ENCODE measurements at places on chromosomes 1 and 21.
A peak's percentile ranks its signal among the peaks of the same experiment; 100 is the strongest.

- no peak for DNase-seq
Measured at GRCh38 chr1:110475362-110476027, 24.5 kb downstream of the PROK1 start.

GRCh38 chr21:27769763-27770162, 802.9 kb upstream of the ADAMTS5 start:
- DNase-seq = peak; percentile 34

- no peak for DNase-seq
Measured at GRCh38 chr1:106584676-106585075, 471.8 kb upstream of the PRMT6 start.

DNA sequence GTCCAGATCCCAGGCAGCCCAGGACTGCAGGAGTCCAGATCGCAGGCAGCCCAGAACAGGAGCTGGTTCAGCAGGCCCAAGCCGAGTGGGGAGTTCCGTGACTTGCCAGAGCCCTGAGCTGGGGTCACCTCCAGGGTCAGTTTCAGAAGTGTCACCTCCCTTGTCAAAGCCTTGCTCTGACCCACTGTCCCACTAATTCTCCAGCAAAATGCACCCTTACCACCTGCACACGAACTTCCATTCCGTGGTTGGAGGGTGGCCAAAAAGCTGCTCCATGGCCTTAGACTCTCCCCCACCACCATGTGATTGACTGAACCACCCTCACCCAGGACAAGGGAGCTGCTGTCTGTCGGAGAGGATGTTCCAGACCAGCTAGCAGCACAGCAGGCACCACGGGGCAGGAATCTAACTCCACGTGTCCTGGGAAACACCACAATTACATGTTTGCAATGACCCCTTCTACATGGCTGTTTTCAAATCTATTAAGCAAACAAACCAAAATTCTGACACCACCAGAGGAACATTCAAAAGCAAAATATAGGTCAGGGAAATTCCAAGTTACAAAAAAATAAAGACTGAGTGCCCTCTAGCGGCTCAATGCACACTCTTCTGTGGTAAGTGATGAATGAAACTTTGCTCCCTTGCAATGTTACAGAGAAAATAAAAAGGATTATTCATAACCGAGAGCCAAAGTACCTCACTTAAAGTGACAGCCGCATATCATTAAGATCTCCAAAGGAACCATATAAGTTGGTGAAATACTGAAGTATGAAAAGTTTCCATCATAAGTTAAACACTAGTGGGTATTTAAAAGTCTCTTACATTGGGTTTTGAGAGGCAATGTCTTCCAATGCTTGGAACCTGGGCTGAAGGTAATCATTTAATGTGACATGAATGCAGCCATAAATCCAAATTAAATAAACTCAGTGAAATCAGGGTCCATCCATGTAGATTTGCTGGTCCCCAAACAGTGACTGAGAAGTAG, 76.3 kb downstream of the NPHP4 start:
- DNase-seq = peak; percentile 51

- no peak for DNase-seq
Measured at GRCh38 chr1:150295476-150295875, 1.8 kb downstream of the MRPS21 start.

DNA sequence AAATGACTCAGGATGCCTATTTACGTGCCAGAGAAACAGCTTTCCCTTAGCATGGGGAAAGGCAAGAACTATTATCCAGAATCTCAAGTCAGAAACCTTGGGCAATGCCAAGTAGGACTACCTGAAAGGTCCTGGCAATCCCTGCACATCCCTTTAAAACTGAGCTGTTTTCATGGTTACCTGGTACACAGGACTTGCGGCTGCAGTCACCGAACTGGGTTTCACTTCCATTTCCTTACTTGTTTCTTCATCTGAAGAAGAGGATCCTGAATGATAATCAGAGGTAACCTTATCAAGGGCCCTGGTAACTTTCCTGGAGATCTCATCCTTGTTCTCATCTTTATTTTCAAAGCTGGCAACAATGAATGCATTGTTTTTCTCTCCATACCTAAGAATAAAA, 14.3 kb downstream of the BTG3 start:
- no peak for DNase-seq

DNA sequence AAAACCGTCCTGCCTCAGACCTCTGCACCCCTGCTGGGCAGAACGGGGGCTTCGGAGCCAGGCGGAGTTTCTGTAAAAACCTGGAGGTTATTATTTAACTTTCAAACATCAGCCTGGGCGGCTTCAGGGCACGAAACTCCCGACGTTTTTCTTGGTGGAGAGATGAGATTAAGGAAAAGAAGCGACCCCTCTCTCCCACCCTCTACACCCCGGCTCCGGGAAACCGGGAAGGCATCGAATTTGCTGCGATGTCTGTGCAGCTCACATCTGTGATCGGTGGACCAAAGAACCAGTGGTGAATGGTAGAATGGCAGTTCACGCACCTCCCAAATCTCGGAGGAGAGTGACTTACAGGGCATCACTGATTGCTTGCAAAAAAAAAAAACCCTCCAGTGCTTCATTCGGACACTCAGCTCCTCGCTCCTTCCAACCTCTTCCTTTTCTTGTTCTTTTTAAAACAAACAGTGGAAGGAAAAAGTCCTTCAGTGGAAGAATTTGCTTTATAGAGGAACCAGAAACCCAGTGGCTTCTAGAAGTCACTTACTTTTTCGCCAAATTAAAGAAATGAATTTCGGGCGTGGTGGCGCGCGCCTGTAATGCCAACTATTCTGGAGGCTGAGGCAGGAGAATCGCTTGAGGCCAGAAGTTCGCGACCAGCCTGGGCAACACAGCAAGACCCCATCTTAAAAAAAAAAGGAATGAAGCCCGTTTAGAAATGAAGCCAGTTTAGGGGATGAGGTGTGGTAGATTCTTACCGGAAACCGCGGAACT, 884 bp downstream of the PHACTR4 start:
- DNase-seq = peak; percentile 60

DNA sequence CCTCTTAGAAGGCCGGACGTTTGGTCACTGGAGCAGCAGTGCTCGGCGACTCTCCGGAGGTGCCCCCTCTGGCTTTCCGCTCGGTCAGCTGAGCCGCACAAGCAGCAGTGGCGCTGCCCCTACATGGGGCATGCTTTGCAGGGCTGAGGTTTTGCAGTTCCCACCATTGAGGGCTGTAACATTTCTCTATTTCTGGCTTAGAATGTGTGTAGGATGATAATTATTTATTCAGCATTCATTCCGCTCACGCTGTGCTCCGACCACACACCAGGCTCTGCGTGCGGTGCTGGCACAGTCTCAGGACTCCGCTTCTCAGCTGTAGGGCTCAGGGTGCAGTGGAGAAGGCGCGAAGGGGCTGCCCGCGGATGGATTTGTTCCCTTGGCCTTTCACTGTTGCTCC, 119.5 kb downstream of the PCBP3 start:
- no peak for DNase-seq

DNA sequence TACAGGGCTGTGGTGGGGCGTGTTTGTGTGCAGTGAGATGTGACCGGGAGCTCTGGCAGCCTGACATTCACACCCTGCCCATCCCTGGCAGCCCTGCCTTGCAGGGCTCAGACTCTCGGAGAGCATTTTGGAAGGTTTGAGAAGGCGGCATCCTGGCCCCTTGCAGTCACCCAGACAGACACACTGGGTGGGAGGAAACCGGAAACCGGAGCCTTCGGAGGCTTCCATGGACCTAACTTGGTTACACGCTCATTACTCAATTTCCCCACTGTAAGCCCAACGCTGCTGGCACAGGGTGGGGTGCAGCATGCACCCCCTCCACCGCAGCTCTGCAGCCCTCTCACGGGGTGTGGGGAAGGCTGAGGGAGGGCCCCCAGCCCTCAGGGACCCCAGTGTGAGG, 22.2 kb upstream of the RSPO1 start:
- DNase-seq = no peak

GRCh38 chr1:89598450-89599331, 34.2 kb upstream of the LRRC8C start:
- peak; percentile 71 for DNase-seq

DNA sequence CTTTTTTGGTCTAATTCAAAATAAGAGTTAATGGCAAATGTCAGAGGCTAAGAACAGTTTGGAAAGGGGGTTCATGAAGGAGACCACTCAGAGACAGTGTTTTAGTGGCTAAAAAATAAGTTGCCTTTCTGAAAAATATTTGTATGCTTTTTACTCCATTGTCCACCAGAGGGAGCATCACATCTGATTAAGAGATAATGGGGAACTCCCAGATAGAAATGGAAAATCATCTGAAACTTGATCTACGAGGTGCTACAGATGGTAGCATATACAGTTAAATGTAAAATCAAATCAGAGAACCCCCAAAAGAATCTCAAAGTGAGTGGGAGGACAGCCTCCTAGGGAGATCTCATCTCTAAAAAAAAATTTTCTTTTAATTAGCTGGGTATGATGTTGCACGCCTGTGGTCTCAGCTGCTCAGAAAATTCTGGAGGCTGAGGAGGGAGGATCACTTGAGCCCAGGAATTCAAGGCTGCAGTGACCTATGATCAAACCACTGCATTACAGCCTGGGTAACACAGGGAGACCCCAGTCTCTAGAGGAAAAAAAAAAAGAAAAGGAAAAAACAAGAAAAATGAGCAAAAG, 9.7 kb downstream of the SMYD3 start:
- DNase-seq = peak; percentile 79

DNA sequence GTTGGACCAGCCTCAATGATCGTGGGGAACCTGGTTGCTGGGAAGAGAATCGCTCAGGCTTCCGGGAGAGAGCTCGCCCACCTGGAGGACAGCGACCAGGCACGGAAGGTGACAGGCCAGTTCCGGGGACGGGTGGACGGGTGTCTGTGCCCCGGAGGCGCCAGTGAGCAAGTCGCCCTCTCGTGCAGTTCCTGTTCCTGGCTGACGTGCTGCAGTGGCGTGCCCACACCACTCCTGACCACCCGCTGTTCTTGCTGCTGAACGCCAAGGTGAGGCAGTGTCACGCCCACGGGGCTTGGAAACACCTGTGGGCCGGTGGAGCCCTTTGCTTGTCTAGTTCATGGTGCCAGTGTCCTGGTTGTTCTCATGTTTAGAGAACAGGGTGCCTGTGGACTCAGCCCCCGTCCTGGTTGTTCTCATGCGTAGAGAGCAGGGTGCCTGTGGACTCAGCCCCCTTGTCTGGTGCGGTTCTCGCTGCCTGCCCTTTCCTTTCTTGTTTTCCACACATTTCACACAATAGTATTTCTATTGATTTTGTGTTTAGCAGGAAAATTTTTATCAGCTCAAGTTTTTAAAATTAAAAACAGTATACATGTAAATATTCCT, 53.1 kb downstream of the S100B start:
- peak; percentile 59 for DNase-seq

GRCh38 chr1:32742956-32743355, 40.4 kb upstream of the SYNC start:
- no peak for DNase-seq

GRCh38 chr1:23101101-23101827, 67.4 kb downstream of the LUZP1 start:
- DNase-seq = no peak

GRCh38 chr1:117642963-117643362, 37.1 kb downstream of the TENT5C start:
- no peak for DNase-seq

DNA sequence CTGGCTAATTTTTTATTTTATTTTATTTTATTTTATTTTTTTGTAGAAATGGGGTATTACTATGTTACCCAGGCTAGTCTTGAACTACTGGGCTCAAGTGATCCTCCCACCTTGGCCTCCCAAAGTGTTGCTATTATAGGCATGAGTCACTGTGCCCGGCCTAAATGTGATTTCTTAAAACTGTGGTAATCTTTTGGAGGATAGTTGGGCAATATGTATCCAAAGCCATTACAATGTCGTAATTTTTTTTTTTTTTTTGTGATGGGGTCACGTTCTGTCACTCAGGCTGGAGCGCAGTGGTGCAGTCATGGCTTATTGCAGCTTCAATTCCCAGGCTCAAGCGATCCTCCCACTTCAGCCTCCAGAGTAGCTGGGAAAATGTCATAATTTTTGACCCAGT, 14.2 kb downstream of the ETV3L start:
- no peak for DNase-seq

DNA sequence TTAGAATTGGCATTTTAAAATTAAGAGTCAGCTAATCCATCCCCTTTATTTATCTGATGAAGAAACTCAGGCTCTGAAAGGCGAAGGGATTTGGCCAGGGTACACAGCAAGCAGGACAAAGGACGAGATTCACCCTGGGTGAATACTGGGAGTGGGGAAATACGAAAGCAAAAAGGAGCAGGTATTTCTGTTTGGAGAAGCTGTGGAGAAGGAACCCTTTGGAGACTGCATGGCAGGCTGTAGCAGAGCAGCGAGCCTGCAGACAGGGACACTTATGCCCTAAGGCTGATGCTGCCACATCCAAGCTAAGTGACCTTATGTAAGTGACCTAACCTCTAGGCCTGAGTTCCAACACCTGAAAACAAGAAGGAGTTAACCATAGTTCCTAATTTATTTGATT, 207.2 kb upstream of the C1orf87 start:
- no peak for DNase-seq

DNA sequence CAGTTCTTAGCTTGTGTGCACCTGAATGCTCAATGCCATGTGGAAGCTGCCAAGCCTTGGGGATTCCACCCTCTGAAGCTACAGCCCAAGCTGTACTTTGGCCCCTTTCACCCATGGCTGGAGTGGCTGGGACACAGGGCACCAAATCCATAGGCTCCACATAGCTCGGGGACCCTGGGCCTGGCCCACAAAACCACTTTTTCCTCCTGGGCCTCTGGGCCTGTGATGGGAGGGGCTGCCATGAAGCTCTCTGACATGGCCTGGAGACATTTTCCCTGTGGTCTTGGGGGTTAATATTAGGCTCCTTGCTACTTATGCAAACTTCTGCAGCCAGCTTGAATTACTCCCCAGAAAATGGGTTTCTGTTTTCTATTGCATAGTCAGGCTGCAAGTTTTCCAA, 579.9 kb downstream of the MATN1 start:
- no peak for DNase-seq

DNA sequence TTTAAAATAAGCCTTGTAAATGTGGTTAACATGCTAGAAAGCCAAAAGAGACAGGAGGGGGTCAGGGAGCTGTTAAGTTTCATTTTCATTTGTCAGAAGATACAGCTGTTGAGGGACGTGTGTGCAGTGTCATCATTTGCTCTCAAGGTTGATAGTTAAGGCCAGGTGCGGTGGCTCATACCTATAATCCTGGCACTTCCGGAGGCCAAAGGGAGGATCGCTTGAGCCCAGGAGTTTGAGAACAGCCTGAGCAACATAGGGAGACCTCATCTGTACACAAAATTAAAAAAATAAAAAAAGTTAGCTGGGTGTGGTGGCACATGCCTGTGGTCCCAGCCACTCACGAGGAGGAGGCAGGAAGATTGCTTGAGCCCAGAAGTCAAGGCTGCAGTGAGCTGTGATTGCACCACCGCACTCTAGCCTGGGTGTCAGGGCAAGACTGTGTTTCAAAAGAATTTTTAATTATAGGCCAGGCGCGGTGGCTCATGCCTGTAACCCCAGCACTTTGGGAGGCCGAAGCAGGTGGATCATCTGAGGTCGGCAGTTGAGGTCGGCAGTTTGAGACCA, 22.7 kb downstream of the ZBTB8OS start:
- no peak for DNase-seq
